ENCODE measurements at places on chromosomes 16 and 17.

- peak; percentile 88 for DNase-seq
These were observed 7.7 kb upstream of the PPL start for GRCh38 chr16:4944333-4945281.

GRCh38 chr16:57677622-57678369 is 9.7 kb downstream of the ADGRG3 start:
- DNase-seq: no peak

- peak; percentile 92 for DNase-seq
These were observed 7.0 kb downstream of the PLXDC1 start for GRCh38 chr17:39144416-39144840.

DNA sequence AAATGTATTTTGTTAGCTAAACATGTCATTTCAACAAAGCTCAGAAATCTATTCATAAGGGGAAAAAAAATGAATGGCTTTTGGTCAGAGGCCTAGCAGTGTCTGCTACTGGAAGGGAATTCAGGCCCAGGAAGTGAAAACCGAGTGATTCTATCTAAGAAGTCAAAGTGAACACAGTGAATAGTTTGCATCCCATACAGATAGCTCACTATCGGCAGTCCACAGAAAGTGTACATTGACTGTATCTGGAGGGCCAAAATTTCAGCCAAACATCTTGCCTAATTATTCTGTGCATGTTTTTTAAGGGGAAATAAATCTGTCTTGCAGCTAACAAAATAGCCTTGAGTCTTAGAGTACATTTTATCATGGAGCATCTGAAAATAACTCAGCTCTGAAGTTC is 214.4 kb upstream of the CACNG5 start:
- DNase-seq: no peak
